ENCODE measurements at places on chromosomes 16 and 17.

- no peak for DNase-seq
Measured at GRCh38 chr17:68048996-68049395, 13.5 kb downstream of the KPNA2 start.

DNA sequence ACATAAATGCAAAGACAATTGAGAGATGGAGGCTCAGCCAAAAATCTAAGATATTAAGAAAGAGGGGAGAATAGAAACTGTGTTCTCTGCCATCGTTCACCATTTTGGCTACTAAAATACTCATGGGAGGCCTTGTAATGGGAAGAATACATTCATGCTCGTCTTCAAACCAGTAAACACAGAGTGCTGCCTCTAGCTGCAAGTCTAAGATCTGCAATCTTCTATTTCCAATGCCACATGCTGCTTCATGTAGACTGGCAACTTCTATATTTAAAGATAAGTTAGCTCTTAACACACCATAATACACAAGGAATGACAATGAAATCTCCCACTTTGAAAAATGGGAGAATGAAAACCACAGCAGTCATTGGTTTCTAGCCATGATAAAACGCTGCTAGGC, 387.3 kb downstream of the HS3ST3B1 start:
- DNase-seq = no peak

DNA sequence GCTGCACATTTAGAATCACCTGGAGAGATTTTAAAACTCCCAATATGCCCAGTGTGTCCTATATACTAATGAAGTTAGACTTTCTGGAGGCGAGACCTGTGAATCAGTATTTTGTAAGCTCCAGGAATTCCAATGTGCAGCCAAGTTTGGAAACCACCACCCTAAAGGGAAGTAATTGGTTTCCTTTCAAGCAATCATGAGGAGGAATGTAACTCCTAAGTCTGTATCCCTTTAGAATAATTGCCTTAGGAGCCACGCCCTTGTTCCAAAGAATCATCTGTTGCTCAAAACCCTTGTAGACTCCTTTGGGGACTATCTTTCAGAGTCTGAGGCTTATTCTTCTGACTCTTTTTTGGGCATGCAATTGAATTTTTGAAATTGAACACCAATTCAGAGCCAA, 84.4 kb downstream of the DNAH9 start:
- peak; percentile 72 for DNase-seq

DNA sequence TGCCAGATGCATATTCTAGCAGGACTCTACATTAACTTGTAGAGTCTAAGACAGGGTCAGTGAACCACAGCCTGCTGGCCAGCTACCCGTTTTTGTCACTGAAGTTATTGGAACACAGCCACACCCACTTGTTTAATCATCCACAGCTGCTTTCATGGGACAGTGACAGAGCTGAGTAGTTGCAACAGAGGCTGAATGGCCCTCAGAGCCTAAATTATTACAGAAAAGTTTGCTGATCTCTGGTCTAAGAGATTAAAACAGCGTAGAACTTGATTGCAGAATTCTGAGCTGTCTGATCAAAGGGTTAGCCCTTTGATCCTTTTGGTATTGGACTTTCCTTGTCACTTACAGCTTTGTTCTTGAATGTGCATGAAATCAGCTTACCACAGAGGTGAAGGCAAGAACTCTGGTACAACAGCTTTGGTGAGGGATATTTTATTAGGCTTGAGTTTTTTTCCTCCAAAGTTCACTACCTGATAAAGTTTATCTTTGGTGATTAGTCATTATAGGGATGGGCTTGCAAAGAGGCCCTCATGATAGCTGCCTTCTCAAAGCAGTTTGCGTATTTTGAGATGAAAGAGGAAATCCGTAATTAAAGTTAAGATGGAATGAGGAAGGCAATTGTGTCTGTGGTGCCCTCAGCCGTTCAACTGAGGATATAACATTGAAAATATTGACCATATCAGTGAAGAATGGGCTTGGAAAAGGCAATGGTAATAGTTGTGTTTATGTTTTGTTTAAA, 23.6 kb downstream of the ALDH3A2 start:
- peak; percentile 56 for DNase-seq

- DNase-seq = peak; percentile 91
Measured at GRCh38 chr17:35588196-35588920, 1.2 kb downstream of the AP2B1 start.

Data from kidney tubule cell (primary cell).